ENCODE measurements at places on chromosomes 7 and 10.

- peak; percentile 10 for DNase-seq
Measured at GRCh38 chr7:45601094-45601493, 26.9 kb downstream of the ADCY1 start.

DNA sequence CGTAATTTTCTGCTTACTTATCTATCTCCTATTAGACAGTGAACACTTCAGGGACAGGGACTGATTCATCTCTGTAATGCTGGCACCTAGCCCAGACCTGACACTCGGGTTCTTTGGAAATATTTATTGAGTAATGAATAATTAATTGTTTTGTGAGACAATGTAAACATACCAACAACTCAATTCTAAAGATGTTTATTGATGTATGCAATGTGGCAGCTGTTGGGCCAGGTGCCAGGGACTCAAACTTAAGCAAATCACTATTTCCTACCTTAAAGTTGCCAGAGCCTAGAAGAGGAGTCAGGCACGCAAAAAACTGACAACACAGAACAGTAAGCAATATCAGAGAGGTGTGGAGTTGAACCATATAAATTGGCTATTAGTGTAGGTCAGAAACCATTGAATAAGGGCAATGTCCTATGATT, 63.6 kb upstream of the BMPER start:
- no peak for DNase-seq

DNA sequence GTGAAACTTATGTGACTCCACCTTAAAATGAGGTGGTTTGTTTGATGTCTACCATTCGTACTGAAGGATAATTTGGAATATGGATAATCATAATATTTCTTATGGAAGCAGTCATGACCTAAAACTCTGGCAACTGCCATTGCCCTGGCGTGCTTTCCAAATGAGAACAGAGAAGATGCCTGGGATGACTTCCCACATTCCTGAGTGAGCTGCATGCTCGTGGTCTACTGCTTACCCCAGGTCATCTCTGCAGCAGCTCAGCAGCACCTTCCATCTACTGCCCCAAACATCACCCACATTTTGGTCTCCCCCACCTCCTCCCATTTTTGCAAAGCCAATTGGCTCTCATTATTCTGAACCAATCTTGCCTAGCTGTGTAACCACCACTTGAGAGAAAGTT, 40.1 kb downstream of the LYZL1 start:
- DNase-seq = no peak

DNA sequence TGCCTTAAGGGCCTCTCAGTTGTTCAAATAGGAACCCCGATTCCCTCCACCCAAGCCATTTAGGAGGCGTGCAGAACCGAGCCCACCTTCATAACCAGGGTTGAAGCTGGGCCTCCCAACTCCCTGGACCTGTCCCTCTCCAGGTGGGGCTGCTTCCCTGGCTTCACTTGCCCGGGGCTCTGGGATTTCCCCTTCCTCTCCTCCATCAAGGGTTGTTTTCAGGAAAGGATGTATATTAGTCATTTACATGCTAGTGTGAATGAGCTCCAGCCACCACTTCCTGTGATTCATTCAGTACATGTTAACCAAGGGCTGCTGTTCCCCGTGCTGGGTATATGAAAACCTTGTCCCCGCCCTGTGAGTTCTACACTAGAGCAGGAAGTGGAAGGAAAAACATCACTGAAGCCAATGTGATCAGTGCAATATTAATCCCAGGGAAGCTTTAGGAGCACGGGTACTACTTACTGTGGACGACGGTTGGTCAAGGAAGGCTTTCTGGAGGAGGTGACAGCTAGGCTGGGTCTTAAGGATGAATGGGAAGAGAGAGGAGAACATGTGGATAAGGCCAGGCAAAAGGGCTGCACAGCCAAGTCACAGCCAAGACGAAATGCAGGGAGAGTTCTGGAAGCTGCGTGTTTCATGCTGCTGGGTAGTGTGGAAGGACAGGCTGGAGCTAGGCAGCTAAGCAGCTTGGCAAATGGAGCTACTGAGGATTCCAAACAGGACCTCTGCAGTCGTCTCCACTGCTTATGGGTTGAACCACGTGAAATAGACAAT, 150.1 kb upstream of the SHH start:
- no peak for DNase-seq

DNA sequence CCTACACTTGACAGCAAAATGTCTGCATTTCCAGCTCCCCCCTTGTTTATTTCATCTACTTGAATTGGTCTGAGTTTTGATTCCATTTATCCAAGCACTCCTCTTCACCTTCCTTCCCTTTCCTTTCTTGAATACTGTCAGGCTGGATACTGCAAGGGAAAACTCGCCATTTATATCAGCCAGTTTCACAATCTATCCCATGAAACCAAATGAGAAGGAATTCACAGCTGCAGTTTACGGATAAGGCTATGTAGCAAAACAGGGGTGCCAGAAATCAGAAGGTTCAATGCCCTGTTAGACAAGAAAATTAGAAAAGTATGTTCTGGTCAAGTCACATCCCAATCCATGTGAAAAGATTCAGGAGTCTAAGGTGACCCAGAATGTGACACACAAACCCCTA, 28.1 kb downstream of the CCDC6 start:
- no peak for DNase-seq

- DNase-seq = no peak
Measured at GRCh38 chr7:77242554-77242953, 42.9 kb upstream of the FGL2 start.

DNA sequence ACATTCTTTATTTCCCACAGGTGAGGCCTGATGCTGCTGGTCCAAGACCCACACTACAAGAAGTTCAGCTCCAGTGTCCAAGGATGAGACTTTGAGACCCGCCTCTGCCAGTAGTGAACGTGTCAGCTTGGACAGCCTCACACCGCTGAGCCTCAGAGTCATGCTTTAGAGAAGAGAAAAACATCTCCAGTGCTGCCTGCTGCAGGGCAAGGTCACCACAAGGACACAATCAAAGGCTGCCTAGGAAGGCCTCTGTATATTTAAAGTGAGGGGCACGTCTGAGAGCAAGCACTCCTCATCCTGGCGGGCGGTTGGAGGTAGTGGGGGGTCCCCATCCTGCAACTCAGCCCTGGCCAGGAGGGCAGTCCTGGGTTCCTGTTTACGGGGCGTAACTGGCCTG, 19.3 kb downstream of the FGFR2 start:
- DNase-seq = no peak

GRCh38 chr10:114914560-114914959, 23.4 kb upstream of the TRUB1 start:
- no peak for DNase-seq

DNA sequence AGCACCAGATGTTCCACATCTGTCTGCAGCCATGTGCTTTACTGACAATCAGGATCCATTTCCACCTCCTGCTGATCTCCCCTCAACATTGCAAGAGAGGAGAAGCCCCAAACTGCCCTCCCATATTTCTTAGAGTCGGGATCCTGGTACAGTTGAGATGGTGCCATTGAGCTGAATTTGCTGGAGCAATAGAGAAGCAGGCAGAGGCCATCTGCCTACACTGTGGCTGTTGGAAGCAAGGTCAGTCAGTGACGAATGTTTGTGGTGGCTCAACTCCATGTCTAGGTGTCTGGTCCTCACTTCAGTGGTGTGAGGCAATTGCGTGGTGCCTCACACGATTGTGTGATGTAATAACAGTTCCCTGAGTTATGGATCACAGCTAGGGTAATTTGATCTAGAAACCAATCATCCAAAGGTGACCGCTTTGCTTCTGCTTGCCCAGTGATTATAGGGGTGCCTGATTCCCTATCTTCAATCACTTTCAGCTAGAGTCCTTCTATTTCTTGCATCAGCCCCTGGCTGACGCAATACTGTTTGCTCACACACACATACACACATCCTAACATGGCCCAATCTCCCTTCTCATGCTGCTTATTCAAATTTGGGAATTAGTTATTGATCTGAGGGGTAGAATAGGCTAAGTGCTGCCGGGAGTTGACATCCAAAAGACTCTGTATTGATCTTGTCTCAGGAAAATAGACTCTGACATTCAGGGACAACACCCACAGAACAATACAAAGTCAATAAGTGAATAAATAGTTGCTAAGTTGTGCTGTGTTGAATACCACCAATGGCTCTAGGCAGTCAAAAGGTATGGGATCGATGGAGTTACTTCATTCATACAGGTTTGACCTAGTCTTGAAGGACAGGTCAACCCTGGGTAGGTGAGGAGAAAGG, 46.1 kb upstream of the SLC35B4 start:
- DNase-seq = no peak

DNA sequence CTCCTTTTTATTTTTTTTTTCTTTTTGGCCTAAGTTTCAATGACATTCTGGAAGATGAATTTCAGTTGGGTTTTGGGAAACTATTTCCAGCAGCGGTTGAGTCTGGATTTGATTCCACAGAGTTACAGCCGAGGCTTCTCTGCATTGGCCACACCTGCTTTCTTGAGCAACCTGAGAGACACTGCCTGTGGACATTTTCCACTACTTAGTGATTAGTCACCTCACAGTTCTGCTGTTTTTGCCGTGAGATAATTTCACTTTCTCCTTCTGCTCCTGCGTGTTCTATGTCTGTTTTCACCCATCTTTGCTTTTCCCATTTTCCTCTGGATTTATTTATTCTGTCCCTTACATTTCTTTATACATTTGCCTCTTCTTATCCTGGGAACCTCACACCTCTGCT, 243.0 kb downstream of the BICC1 start:
- DNase-seq = no peak

- no peak for DNase-seq
Measured at GRCh38 chr7:14583518-14583917, 319.0 kb downstream of the DGKB start.

- no peak for DNase-seq
Measured at GRCh38 chr10:84173501-84173929, at the start of gene GPR15LG. GPR15LG (plus strand) TSS chr10:84173801; CDS start chr10:84173852, 51 bp downstream.

DNA sequence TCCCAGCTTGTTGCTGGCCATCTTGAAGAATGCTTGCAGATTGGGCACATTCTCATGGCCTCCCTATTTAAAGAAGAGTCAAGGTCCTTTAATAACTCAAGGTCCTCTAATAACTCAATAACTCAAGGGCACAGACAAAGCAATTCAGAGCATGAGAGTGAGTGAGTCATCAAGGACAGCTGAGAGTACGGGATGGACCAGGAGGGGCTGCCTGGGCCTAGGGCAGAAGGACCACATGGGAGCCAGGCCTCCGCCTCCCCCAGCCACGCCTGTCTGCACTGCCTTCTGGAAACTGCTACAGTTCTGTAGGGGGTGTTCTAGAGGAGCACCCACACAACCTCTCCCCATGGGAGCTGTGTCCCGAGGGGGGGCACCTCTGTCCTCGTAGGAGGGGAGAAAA, 48.9 kb downstream of the ZNF503 start:
- no peak for DNase-seq

DNA sequence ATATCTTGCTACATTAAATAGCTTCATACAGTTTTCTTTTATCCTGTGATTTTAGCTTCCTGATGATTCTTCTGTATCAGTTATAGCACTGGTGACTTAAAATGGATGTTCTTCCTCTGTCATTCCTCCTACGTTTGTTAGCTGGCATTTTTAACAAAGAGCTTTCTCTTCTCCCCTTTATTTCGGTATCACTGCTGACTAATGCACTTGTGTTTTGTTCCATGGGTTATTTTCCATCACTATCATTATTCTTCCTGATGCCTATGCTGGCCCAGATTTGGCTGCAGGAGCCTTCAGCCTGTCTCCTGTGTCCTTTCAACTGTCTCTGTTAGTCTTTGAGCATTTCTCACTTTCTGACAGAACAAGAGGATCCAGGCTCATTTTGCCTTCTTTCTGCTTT, 13.1 kb downstream of the BMS1 start:
- no peak for DNase-seq

DNA sequence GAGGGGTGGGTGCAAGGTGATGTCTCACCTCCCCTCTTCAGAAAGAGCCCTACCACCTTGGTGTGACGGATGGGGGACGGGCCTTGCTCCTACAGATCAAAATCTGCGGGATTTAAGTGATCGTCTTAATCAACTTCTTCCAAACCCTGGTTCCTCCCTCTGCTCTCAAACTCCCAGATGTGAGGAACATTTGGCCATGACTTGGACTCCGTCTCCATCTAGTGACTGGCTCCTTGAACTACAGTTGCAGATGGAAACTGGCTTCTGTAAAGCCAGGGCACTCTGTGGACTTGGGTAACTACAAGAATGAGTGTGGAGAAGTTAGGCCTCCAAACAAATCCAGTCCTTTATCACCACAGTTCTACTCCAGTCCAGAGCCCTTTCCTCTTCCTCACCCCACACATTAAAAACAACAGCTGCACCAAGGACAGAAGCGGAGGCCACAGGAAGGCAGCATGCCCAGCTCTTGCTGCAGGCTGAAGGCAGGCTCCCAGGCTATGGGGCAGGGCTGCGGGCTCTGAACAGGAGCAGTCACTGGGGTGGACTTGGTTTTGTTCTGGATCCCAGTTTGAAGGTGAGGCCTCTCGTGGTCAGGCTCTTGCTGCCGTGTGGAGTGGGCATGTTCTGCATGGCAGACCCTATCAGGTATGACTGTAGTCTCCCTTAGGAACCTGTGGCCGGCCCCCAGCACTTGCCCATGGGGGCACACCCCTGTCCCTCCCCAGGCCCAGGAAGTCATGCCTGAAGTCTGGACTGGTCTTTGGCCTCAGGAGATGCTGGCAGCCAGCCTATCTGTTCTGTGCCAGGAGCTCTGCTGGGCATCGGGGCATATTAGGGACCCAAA, 79.4 kb downstream of the VWC2 start:
- DNase-seq = no peak

DNA sequence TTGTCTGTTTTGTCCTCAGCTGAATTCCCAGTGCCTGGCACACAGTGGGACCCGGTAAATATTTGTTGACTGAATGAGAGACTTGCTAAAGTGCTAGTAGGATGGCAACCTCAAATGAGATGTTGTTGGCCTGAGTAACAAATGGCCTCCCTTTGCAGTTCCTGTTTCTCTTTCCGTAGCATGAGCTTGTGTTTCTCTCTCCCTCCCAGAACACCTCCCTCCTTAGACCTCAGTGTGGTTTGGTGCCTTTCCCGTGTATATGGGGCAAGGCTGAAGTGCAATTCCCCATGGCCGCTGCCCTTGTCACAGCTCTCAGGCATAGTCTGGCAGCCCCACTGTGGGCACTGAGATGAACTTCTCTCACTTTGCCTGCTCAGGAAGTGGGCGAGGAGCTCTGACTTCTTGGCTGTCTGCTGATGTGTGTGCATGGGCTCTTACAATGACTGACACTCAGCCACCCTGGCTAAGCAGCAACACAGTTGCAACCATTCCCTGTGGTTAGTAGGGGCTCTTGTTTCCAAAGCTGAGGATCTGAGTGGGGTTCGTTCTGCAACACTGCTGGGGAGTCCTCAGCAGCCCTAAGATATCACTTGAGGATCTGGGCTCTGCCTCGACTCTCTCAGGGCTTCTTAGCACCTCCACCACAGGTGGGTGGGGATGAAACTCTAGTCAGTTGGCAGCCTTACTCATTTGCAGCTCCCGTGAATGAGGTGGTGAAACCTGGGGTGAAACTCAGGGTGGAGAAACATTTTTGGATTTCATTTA, 136.1 kb downstream of the ICA1 start:
- peak; percentile 20 for DNase-seq

DNA sequence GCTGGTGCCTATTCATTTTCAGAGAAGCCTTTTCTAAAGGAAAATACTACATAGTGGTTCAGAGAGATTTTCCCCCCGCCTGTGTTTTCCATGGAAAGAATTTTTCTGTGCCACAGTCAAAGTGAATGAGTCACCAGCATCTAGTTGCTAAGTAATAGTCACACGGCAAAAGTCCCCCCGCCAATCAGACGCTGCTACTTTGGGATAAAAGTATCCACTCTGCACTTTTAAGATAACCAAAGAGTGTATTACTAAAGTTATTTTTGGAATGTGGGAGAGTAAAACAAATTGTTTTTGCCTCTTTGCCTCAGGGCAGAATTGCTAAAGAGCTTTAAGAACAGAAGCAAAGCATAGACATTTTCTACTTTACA, 23.5 kb downstream of the ABLIM1 start:
- DNase-seq = no peak

GRCh38 chr7:106071356-106071998, 40.6 kb downstream of the SYPL1 start:
- peak; percentile 73 for DNase-seq

- no peak for DNase-seq
Measured at GRCh38 chr7:132177708-132178401, 398.4 kb downstream of the PLXNA4 start.

Data from breast epithelium (tissue), 4 donors.